CD4-positive, alpha-beta T cell treated with Interleukin-15 for 1 hour (primary cell): ENCODE measurements at places on chromosomes 7 and 10.

DNA sequence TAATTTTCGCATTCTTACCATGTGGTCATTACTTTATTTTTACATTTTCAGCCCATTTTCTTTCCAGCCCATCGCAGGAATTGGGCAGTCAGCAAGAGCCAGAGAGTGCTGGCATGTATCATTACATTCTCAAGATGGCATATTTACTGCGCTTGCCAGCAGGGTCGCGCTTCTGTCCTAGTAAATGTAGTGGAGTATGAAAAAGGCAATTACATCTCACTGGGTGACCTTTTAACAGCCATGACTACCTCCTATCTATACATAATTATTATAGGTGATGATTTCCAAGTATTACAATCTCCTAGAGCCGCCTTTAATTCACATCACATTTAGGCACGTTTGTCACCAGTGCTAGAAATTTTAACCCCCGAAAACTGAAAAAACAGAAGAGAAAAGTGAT lies 433.7 kb upstream of the MGMT start:
- no peak for DNase-seq

DNA sequence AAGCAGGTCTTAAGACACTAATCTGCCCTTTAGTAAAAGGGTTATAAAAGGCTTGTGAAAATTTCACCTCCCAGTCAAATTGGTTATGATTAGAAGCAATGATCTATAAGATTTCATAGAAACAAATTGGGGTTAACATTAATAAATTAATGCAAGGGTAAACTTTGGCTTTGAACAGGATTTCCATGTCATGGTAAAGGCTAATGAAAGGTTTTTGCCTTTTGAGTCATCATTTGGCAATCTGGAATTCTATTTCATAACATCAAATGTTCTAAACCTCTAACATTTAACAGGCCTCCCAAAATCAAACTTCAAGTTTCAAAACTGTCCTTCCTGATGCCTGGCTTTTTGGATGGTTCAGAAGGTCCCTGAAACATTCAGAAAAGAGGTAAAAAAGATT lies 62.4 kb downstream of the COA1 start:
- DNase-seq = no peak

DNA sequence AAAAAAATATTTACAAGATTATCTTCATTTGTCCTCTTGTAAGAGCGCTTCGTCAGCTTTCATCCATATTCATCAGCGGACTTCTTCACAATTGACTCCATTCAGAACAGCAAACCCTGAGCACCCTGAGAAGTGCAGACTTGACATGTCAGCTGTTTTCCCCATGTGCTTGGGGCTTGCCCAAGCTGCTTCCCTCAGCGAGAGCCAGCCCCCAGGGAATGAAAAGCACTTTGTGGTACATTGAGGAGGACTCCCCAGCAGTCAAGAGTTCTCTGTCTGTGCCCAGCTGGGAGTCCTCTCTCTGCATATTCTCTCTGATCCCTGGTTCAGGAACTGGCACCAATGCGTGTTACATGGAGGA lies 22.7 kb downstream of the HKDC1 start:
- DNase-seq = no peak

GRCh38 chr7:34207810-34208209 lies 302.5 kb downstream of the BMPER start:
- no peak for DNase-seq

DNA sequence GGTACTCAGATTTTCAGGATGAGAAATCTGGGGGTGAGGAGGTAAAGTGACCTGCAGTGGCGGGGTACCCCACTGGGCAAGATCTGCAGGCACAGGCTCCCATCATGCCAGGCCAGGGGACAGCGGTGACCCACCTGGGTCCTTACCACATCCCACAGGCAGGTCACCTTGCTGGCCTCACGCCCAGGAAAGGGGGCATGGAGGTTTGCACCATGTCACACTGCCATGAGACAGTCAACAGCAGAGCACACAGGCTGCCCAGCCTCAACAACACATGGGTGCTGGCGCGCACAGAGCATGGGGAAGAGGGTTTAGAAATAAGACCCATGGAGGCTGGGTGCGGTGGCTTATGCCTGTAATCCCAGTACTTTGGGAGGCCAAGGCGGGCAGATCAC lies 914 bp downstream of the PKD1L1 start:
- no peak for DNase-seq

- no peak for DNase-seq
Observed at GRCh38 chr7:157017603-157018327, 7.3 kb upstream of the MNX1 start.

GRCh38 chr7:28280516-28280915 lies 99.9 kb upstream of the JAZF1 start:
- DNase-seq = no peak

GRCh38 chr7:85177316-85177715 lies 9.5 kb downstream of the SEMA3D start:
- no peak for DNase-seq

- no peak for DNase-seq
Observed at GRCh38 chr7:139265673-139266072, 34.6 kb downstream of the UBN2 start.

- no peak for DNase-seq
Observed at GRCh38 chr7:116561697-116562483, 37.1 kb downstream of the CAV1 start.

DNA sequence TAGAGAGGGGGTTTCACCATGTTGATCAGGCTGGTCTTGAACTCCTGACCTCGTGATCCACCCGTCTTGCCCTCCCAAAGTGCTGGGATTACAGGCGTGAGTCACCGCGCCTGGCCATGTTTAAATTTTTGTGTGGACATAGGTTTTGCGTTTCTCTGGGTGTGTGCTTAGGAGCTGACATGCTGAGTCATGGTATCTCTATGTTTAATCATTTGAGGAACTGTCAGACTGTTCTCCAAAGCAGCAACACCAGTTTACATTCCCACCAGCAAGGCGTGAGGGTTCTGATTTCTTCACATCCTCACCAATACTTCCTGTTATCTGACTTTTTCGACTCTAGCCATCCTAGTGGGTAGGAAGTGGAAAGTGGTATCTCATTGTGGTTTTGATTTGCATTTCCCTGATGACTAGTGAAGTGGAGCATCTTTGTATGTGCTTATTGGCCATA lies 153.7 kb downstream of the DNAJB6 start:
- DNase-seq = peak; percentile 63

DNA sequence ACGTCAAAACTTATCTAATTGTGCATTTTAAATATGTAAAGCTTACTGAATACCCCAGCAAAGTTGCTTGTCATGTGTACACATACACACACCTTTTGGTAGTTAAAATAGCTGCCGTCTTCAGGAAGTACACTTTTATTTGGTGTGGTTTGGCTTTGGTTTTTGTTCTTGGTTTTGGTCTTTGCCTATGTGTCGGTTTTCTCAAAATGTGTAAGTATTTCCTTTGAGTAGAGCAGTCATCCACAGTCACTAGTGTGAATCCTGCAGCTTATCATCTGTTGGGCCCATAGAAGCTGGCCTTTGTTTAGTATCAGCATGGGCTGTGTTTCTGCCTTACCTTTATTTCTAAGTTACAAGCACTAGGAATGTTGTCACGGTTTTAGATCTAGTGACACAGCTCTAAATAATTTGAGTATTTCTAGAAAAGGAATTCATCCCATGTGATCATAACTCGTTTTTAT lies 35.3 kb downstream of the NET1 start:
- DNase-seq = no peak

DNA sequence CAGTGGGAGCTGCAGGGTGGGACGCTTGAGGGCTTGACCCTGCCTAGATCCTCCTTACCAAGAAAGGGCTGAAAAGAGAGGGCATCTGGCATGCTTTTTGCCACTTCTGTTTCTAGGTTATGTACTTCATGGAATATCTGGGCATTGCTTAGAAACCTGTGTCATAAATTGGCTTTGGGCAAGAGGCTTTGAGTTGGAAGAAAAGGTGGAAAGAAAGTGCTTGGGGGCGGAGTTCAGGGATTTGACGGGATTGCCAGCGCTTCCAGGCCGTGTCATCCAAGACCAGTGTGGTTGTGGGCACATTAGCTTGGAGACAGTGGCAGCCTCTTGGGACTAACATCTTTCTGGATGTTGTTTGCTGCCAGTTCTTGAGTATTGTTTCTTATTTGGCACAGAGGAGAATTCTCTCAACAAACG lies 825 bp downstream of the ZNF862 start:
- DNase-seq = no peak

- DNase-seq = no peak
Observed at GRCh38 chr7:31710171-31710570, 23.2 kb downstream of the PPP1R17 start.

GRCh38 chr7:36278620-36279172 lies 111.0 kb upstream of the ANLN start:
- no peak for DNase-seq

DNA sequence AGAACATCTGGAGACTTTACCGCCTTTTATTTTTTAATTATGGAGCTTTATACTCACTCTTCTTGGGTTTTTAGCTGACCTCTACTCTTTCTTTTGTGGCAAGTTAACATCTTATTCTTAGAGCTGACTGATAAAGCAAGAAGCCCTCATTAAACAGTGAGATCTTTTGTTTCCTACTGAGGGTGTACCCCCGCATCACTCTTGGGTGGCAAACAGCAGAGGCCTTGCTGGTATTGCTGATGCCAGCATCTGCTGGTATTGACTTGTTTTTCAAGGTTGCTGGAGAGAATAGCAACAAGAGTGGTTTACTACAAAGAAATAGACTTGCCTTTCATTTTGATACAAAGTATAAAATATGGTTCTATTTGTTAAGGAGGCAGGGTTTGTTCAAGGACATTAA lies 154.7 kb downstream of the ARID5B start:
- no peak for DNase-seq

DNA sequence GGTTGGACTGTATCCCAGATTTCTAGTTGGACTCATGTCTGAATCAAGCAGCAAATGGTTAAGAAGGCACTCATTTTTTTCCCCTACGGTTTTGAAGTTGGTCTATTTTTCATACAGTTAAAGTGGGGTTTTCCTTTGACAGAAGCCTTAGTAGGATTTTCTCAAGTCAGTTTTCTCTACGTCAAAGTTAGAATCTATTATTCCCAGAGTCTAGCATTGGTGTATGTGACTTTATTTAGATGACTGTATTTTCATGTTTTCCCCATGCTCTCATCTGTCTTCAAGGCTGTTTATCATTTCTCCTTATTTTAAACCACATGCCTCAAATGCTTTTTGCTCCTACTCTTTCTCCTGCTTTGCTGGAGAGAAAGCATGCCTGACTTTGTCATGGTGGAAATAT lies 623.2 kb downstream of the CCSER2 start:
- no peak for DNase-seq

- no peak for DNase-seq
Observed at GRCh38 chr10:110258542-110258941, 46.2 kb downstream of the SMNDC1 start.

DNA sequence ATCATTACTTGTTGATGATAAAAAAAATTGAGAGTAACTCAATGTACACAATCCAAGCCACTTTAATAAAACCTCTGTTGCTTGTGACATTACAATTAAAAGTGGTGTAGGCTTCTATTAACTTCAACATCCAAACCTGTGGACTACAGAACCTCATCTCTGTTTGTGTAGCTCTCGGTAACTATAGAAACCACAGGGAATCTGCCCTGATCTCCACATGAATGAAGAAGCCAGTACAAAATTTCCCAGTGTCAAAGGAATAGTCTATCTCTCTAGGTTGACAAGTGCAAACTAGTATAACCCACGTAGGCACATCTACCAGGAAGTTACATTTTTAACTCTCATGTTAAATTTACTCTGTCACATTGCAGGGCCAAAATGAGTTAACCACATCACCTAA lies 204.3 kb downstream of the CHCHD3 start:
- no peak for DNase-seq

GRCh38 chr7:136405931-136406777 lies 429.0 kb upstream of the MTPN start:
- DNase-seq = no peak

GRCh38 chr10:69549959-69550358 lies 23.3 kb downstream of the NEUROG3 start:
- no peak for DNase-seq

GRCh38 chr7:50727072-50727471 lies 55.6 kb downstream of the GRB10 start:
- no peak for DNase-seq

DNA sequence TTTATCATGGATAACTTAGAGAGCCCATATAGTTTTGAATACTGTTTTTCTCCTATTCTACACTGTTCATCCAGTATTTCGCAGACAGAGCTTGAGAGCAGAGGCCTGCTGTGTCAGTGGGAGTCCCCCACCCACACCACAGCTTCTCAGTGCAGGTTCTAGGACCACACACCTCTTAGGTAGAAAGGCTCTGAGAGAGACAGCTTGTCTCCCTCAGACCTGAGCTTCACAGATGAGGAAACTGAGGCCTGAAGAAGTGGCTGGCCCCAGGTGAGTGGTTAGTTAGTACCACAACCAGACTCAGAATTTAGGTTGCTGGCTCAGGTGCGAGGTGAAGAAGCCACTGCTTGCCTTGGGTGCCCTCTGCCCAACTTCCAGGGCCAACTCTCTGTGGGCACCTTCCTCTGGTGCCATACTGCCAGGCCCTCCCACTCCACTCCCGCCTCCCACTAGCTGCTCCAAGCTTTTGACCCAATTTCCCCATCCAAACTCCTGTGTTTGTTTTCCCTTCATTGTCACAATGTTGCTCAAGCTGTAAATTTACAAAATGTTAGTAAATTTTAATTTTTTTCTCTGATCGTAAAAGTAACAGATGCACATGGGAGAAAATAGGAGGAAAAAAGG lies 7.6 kb upstream of the HILPDA start:
- no peak for DNase-seq

DNA sequence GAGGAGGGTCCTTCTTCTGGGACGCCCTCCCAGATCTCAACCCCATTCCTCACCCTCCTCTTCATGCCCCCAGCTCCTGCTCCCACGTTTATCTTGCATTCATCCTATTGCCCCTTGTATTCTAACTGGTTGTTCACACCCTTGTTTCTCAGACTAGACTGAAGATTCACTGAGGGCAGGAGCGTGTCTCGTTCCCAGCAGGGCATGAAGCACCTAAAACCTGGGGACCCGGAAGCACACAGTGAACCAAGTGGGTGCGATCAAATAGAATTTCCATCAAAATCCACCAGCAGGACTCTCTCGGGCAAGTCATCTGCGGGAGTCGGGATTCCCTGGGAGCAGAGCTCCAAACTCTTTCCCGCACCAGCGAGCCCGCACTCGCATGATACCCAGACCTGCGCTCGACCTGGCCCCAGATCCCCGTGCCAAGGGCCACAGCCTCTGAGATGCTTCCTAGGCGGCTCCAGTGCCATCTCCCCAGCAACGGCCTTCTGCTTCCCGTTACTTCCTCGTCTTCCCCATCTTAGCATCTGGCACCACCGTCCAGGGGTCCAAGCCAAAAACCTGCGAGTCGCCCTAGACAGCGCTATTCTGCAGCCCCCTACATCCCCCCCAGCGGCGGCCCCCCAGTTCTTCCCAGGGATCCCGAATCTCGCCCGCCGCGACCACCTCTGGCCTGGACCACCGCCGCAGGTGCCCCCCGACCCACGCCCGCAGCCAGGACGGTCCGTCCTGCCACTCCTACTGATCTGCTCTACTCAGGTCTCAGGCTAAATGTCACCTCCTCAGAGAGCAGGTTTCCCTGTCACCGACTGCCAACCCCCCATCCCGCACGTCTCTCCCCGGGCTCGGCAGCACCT lies 6.1 kb upstream of the GBX1 start:
- no peak for DNase-seq
